ENCODE measurements at places on chromosomes 1 and 21.
A peak's percentile ranks its signal among the peaks of the same experiment; 100 is the strongest.

DNA sequence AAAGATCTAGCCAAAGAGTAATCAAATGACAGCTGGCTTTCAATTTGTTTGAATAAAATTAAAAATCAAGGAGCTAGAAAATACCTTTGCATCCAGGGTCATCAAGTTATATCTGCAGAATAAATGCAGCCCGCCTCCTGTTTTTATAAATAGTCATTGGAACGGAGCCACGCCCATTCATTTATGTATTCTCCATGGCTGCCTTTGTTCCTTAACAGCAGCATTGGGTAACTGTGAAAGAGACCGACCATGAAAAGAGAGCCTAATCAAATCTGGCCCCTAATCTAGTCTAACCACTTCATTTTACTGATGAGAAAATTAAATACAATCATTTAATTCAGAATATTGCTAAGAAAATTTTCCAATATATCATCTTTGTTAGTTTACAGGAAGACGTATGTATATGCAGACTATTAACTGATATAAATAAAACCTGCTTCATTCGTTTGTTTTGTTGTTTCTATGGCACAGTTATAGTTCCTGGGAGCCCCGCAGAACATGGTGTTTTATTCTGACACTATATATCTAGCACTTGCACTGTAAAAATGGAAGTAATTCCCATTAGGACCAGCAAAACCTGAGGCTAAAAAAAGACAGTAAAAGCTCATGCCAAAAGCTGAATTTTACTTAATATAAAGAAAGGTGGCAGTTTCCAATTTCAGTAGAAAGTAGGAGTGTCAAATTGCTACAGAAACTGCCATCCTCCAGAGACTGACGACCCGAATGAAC, 111.8 kb upstream of the PALMD start:
- DNase-seq = no peak

- no peak for DNase-seq
Measured at GRCh38 chr1:231991231-231991630, 364.6 kb downstream of the DISC1 start.

DNA sequence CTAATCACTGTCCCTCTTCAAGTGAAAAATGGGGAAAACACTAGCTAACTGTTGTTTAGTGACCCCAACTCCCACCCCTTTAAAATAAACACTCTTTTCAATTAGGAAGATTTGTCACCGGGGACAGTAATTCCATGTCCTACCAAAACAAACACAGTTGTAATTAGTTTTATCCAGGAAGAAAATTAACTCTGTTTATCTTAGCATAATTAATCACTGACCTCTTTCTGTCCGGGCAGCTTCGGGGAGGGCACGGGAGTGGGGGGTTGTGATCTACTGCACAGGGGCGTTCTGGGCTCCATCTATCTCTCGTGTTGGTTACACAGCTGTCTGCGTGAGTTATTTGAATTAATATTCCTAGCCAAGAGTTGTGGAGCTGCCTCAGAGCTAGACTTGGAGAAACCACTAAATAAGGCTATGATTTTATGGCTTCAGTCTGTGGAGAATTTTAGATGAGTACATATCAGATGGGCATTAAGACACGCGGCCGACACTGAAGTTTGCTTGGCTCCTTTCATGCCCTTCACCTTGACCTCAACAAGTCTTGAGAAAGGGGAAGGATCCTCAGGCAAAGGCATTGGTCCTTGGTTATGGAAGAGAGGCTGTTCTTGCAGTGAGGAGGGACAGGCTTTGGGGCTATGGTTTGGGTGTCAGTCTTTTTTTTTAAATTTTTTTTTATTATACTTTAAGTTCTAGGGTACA, 102.0 kb upstream of the TRABD2B start:
- DNase-seq = no peak

- no peak for DNase-seq
Measured at GRCh38 chr21:29888437-29888836, 51.4 kb downstream of the GRIK1 start.

DNA sequence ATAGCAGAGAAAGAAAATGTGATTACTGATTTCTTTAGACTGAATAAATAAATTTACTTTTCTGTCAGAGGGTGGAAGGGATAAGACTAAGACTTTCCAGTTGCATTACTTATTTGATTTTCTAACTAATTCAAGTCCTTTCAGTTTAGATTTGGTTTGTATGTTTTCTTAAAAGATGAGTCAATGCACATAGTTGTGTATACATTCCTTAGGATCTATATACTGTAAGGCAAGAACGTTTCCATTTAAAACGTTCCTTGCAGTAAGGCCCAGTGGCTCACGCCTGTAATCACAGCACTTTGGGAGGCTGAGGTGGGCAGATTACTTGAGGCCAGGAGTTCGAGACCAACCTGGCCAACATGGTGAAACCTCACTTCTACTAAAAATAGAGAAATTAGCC, 14.5 kb upstream of the SERTAD4 start:
- DNase-seq = no peak

DNA sequence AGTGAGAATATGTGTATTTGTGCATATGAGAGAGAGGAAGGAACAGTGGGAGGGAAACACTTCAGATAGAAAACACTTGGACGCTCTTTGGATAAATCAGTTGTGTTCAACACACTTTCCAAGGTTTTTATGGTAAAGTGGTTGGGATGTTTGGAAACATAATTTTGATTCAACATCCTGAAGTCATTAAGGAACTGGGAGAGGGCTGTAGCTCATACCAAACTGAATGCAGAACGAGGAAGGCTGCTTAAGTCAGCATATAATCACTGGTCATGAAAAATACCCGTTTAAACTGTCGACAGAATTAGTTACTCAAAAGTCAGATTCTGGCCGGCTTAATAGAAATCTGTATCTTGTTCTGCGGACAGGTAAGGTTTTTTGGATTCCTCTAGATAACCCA, 14.9 kb downstream of the LIX1L start:
- no peak for DNase-seq

DNA sequence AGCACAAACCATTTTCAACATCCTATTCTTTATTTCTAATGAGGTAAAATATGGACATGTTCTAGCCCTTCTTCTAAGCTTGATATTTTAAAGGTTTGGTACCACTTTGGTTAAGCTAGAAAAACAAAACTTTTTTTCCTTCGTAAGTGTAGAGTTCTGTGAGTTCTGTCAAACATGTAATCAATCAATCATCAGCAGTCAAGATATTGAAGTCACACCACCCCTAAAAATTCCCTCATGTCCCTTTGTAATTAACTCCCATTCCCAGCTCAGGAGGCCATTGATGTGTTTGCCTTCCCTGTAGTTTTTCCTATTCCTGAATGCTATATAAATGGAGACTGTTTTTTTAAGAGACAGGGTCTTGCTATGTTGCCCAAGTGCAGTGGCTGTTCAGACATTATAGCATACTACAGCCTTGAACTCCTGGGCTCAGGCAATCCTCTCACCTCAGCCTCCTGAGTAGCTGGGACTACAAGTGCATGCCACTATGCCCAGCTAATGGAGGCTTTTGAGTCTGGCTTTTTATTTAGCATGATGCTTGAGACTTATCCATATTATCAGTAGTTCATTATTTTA, 23.0 kb downstream of the IVNS1ABP start:
- DNase-seq = no peak

GRCh38 chr1:217668351-217668940, 37.3 kb downstream of the SPATA17 start:
- no peak for DNase-seq

DNA sequence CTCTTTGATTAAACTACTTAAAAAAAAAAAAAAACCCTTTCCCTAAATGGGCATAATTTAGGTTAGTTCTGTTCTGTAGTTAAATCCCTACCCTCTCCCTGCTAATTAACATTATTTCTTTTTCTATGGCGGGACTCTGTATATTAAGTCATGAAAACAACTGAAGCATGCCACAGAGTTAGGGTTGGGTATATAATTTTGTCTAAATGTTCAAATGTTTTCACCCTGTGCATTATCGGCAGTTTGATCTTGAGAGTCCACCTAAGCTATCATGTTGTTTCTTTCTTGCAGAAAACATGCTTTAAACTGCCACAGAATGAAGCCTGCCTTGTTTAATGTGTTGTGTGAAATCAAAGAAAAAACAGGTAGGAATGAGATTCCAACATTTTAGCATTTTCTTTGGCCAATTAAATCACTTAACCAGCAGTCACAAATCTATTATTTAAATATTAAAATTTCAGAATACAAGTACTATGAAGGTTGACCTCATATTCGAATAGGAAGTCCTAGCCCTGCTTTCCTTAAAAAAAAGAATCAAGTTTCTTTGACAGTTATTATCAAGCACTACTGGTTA, 4.0 kb downstream of the PBX1 start:
- no peak for DNase-seq

DNA sequence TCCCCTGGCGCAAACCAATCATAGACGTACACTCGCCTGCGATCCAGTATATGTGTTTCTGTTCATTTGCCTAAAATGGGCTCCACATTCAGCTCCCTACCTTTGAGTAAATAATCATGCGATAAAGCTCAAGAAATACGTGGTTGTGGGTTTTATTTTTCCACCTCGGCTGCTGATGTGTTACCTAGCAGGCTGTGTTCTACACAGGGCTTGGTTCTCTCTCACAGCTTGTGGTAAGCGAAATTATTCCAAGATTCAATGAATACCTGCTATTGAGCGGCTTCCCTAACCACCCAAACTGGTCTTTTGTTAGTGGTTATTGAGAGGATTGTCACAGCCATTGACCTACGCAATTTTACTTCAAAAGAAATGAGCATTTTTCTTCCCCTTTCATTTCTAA, 180.2 kb downstream of the PBX1 start:
- DNase-seq = no peak

DNA sequence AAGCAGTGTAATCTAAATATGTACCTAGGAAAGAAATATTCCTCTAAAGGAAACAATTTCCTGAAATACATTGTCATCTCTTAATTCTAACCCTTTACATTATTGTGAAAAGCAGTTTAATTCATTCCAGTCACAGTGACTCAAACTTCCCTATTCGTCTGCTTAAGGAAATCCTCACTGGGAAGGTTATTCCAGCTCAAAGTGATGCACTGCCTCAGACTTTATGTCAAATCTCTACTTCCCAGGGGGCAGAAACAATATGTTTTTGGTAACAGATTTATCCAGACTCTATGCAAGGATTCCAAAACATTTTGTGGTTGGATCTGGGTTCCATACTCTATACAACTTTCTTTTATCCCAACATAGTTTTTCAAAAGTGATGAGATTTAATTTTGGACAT, 145.2 kb downstream of the NTMT2 start:
- no peak for DNase-seq

- peak; percentile 49 for DNase-seq
Measured at GRCh38 chr1:6205849-6206519, at the start of gene RNF207. TSS of gene RNF207 (plus strand) at chr1:6206119. CDS start at chr1:6206536, 417 bp downstream.

- DNase-seq = no peak
Measured at GRCh38 chr1:203210988-203211387, 18.5 kb downstream of the CHIT1 start.

- no peak for DNase-seq
Measured at GRCh38 chr1:12314333-12314903, 84.6 kb downstream of the VPS13D start.

- DNase-seq = no peak
Measured at GRCh38 chr1:70072231-70072751, 133.1 kb downstream of the LRRC40 start.

Data from CD4-positive, alpha-beta T cell treated with Interleukin-6 at 100 ng/mL for 8 hours (primary cell).